ENCODE measurements at places on chromosomes 1 and 21.
A peak's percentile ranks its signal among the peaks of the same experiment; 100 is the strongest.

DNA sequence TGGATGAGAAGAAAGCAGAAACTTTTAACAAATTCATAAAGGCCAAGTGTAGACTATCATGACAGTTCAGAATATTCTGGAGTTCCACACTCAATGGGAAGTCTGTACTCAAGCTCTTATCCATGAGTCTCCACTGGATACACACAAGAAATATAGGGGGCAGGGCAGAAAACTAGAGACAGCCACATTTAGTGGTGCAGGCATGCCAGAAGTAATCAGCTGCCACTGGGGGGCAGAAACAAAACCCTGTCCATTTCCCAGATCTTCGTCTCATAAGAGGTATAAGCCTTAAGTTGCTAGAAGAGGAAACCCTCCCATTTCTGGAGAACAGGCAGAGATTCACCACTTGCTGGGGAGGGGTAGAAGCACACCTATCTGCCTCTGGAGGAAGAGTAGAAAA lies 166.8 kb upstream of the GALNT2 start:
- H3K27me3 ChIP-seq, result peaks cover 5% of the 10 kb centered on the region
- no peaks in the 10 kb centered on the region for H3K4me1 ChIP-seq
- no peaks in the 10 kb centered on the region for H3K36me3 ChIP-seq
- no peak overlapping the region for H3K4me3 ChIP-seq

DNA sequence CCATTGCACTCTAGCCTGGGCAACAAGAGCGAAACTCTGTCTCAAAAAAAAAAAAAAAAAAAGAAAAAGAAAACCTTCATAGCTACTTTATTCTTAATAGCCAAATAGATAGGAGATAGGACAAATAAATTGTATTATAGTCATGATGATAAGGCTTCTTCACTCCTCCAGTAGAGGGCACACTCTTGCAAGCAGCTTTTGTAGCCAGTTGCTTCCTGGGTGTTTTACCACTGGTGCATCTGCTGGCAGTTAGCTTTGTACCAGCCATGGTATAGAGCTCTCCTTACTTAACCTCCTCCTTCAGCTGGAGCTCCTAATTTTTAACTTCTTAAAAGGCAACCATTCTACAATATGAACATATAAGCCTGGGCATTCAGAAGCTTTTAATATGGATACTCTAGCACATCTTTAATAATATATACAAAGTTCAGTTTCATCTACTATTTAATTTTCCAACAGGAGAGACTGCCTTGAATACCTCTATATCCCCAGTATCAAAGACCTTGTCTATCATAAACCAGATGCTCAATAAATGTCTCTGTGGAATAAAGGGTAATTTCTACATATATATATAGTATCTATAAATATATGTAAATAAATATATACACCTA lies 35.8 kb downstream of the EVI5 start:
- H3K27me3 ChIP-seq, result no peaks in the 10 kb centered on the region
- no peaks in the 10 kb centered on the region for H3K36me3 ChIP-seq
- peak; percentile 55 for DNase-seq
- H3K27ac ChIP-seq, result no peak overlapping the region

GRCh38 chr1:90155721-90156487 lies 161.0 kb downstream of the ZNF326 start:
- no peak overlapping the region for H3K4me3 ChIP-seq
- no peak overlapping the region for H3K27ac ChIP-seq
- no peaks in the 10 kb centered on the region for H3K36me3 ChIP-seq
- DNase-seq, result no peak

GRCh38 chr1:19289244-19289643 lies 674 bp upstream of the AKR7A3 start:
- peaks cover 20% of the 10 kb centered on the region for H3K36me3 ChIP-seq
- no peaks in the 10 kb centered on the region for H3K27me3 ChIP-seq
- peaks cover 8% of the 10 kb centered on the region for H3K4me1 ChIP-seq
- no peak overlapping the region for H3K27ac ChIP-seq
- no peak for DNase-seq
- H3K4me3 ChIP-seq, result peak overlapping the region; percentile 75

DNA sequence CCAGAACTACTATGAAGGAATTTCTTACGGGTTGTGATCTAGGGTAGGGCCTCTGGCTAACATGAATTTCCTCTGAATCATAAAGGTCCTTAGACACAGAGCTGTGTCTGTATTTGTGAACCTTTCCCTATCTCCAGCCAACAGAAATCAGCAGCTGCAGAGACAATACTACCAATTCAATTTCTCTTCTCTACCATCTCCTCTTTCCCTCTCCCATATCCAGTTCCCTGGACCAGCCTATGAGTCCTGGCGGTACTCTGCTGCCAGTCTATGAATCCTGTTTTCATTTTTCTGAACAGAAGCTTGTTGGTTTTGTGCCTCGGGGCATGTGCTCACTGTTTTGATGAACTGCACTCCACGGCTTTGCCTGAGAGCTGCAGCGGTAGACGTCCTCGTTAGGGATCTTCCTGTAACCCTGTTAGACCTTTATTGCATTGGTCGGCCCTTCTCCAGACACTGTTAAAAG lies 458.0 kb upstream of the VAMP3 start:
- no peaks in the 10 kb centered on the region for H3K27me3 ChIP-seq
- H3K27ac ChIP-seq, result peak overlapping the region; percentile 7
- no peaks in the 10 kb centered on the region for H3K36me3 ChIP-seq
- peak; percentile 22 for DNase-seq
- peaks cover 6% of the 10 kb centered on the region for H3K4me1 ChIP-seq
- H3K4me3 ChIP-seq, result no peak overlapping the region

Measured in mesenchymal stem cell (in vitro differentiated cells and primary cell).